Mesangial cell (primary cell): ENCODE measurements at places on chromosomes 5 and 9. TPM values are rescaled to one million over a fixed set of nuclear protein-coding genes. Genes with fewer than 3 reads are reported as not detected.

Gene SEMA5A
- 7.0 and 20.5 TPM in 2 replicates for total RNA-seq

Gene ARL10
- total RNA-seq, result 7.5 and 15.3 TPM in 2 replicates

Gene MINAR2
- total RNA-seq, result not detected in 2 replicates

Gene PNPLA7
- total RNA-seq, result 0.16 and 2.3 TPM in 2 replicates

Gene FOXD4L3
- not detected in 2 replicates for total RNA-seq
